ENCODE measurements at places on chromosomes 11 and 22.

GRCh38 chr22:46251816-46252380 is 1.8 kb upstream of the CDPF1 start:
- no peak for DNase-seq
- peak overlapping the region; percentile 87 for H3K4me3 ChIP-seq
- no peaks in the 10 kb centered on the region for H3K36me3 ChIP-seq
- peaks cover 24% of the 10 kb centered on the region for H3K4me1 ChIP-seq

- no peak for DNase-seq
- H3K4me3 ChIP-seq: no peak overlapping the region
- H3K4me1 ChIP-seq: no peaks in the 10 kb centered on the region
- no peaks in the 10 kb centered on the region for H3K36me3 ChIP-seq
- H3K27ac ChIP-seq: no peak overlapping the region
- peaks cover 3% of the 10 kb centered on the region for H3K27me3 ChIP-seq
These were observed 15.2 kb upstream of the OR52K2 start for GRCh38 chr11:4433856-4434255.

GRCh38 chr11:71456831-71457230 is 3.8 kb downstream of the NADSYN1 start:
- no peak overlapping the region for H3K27ac ChIP-seq
- H3K36me3 ChIP-seq: 0 out of 2 replicates have a peak, but pooled peaks cover 5% of the 10 kb centered on the region
- no peak for DNase-seq
- H3K4me1 ChIP-seq: peaks cover 18% of the 10 kb centered on the region
- H3K27me3 ChIP-seq: no peaks in the 10 kb centered on the region

DNA sequence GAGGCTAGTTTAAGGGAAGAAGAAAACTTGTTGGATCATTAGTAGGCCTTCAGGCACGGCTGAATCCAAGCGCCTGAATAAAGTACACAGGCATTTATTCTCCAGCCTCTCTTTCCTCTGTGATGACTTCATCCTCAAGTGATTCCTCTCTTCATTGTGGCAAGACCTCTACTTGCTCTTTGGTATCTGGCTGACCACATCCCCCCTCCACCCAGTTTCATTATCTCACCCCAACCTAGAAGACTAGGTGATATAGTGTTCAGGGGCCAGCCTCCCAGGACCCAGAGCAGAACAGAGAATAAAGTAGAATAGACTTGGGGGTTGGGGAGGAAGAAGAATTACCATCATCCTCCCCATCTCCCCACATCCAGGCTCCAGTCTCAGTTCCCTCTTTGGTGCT is 189.3 kb downstream of the MIAT start:
- no peak overlapping the region for H3K27ac ChIP-seq
- peaks cover 10% of the 10 kb centered on the region for H3K27me3 ChIP-seq
- H3K4me3 ChIP-seq: no peak overlapping the region
- no peaks in the 10 kb centered on the region for H3K4me1 ChIP-seq
- DNase-seq: no peak
- no peaks in the 10 kb centered on the region for H3K36me3 ChIP-seq

Measured in PC-9 (cell line).